ENCODE measurements at places on chromosomes 1 and 21.

- DNase-seq, result no peak
These were observed 3.9 kb downstream of the NEGR1 start for GRCh38 chr1:72278461-72278860.

DNA sequence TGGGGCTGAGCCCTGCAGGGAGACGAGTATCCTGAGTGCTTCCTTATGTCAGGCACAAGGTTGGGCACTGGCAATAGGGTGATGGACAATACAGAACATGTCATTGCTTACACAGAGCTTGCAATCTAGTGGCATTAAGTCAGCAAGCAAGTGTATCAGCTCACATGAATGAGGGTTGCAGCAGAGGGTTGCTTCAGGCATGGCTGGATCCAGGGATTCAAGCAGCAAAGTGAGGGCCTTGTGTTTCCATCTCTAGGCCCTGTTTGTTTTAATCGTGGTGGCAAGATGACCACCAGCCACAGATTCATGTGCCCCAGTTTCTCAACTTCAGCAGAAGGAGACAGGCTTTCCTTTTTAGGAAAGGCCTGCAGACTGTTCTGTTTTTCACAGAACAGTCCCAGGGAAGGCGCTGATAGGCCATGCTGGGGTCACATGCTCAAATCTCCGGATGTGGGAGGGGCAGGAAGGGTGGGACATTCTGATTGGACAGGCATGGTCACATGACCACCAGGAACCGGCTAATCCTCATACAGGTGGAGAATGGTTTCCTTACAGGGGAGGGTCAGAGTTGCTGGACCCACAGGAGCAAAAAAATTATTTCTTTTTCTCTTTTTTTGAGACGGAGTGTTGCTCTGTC lies 14.4 kb downstream of the PLOD1 start:
- DNase-seq, result no peak

- no peak for DNase-seq
These were observed 21.8 kb downstream of the RSPH1 start for GRCh38 chr21:42474043-42474831.

GRCh38 chr1:205962821-205963221 lies 19.6 kb upstream of the SLC26A9 start:
- no peak for DNase-seq

DNA sequence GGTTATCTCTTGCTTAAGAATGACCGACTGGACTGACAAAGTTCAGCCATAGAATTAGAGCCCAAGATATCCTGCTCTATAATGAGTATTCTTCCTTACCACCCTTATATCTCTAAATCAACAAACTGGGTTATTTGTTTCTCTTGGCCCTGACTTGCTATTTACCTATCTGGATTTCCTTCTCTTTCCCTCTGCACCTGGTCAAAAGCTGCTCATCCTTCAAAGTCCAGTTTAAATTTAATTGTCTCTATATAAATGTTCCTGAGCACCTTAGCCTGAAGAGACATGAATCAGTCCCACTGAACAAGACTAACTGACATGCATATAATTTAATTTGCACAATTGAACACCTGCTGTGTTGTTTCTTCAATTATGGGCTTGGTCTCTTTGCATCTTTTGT lies 127.1 kb upstream of the KCNJ15 start:
- DNase-seq, result no peak

DNA sequence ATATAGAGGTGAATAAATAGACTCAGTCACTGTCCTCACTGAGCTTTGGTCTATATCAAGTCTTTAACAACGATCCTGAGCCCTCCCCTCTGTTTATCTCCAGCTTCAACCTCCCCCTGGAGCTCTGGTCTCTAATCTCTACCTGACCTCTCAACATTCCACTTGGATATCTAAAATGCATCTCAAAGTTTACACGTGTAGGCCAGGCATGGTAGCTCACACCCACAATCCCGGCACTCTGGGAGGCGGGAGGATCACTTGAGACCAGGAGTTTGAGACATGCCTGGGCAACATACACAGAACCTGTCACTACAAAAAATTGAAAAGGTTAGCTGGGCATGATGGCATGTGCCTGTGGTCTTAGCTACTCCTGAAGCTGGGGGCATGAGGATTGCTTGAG lies 53.4 kb downstream of the GADD45A start:
- no peak for DNase-seq

GRCh38 chr1:149978547-149979023 lies 31.9 kb downstream of the OTUD7B start:
- no peak for DNase-seq

- no peak for DNase-seq
These were observed 50.0 kb downstream of the LACTBL1 start for GRCh38 chr1:22922640-22923039.

- DNase-seq, result no peak
These were observed 60.5 kb upstream of the USP25 start for GRCh38 chr21:15669247-15669646.

GRCh38 chr1:24386241-24386640 lies 27.3 kb downstream of the STPG1 start:
- no peak for DNase-seq

DNA sequence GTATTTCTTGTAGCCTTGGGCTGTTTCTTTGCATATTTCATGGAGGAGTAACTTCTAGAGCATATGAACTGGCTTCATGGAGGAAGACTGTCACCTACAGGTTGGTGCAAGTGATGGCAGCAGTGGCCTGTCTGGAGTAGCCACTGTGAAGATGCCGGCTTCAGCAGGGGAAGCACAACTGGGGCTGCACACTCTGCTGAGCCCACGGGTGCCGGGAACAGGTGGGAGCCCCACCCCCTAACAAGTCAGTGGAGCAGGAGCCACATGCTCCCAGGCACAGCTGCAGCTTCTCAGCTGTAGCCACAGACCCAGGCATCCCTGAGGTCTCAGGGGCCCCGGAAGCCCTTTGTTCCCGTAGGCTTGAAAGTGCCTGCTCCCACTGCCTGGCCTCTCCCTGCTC lies 43.2 kb upstream of the C1orf185 start:
- no peak for DNase-seq

DNA sequence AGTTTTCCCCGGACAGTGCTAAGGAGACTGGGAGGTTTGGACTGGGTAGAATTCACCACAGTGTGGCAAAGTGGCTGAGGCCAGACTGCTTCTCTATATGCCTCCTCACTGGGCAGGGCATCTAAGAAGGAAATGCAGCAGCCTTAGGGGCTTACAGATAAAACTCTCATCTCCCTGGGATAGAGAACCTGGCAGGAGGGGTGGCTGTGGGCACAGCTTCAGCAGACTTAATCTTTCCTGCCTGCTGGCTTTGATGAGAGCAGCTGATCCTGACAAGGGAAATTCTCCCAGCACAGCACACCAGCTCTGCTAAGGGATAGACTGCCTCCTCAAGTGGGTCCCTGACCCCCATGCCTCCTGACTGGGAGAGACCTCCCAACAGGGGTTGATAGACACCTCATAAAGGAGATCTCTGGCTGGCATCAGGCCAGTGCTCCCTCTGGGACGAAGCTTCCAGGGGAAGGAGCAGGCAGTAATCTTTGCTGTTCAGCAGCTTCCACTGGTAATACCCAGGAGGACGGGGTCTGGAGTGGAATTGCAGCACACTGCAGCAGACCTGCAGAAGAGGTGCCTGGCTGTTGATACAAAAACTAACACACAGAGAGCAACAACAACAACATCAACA lies 25.2 kb downstream of the KIFAP3 start:
- no peak for DNase-seq

Data from CD4-positive, alpha-beta T cell treated with Interleukin-15 for 1 hour (primary cell).